ENCODE measurements at places on chromosomes 2 and 18.

DNA sequence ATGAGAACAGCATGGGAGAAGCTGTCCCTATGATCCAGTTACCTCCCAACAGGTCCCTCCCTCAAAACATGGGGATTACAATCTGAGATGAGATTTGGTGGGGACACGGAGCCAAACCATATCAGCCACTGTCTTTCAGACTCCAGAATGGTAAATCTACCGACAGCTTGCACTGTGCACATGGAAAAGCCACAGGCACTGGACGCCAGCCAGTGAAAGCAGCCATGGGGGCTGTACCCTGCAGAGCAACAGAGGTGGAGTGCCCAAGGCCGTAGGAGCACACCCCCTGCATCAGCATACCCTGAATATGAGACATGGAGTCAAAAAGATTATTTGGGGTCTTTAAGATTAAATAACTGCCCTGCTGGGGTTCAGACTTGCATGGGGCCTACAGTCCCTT is 218.4 kb downstream of the PDE1A start:
- no peak for DNase-seq

GRCh38 chr2:27501042-27501441 is 4.4 kb downstream of the GCKR start:
- DNase-seq: no peak

GRCh38 chr2:122062506-122062905 is 307.1 kb downstream of the TSN start:
- DNase-seq: no peak

DNA sequence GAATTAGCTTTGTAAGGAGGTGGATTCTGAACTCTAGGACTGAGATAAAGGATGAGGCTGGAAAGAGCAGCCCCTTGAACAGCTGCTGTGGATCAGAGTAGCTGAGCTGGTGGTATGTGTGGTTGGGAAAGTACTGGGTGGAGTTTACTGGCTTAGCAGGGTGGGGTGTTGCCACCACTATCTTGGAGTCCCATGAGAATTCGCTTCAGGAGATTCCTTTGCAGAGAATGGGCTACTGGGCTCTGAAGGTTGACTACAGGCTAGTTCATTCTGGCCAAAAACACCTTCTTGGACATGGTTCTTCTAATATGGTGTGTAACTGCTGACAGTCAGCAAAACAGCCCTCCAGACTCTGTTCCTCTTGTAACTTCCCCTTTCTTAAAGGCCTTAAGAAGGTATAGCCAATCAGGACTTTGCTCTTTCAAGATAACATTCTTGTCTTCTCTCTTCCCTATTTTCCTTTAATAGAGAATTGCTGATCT is 52.7 kb downstream of the TET3 start:
- DNase-seq: no peak

- DNase-seq: no peak
Measured at GRCh38 chr2:168895771-168896170, 5.3 kb upstream of the G6PC2 start.

GRCh38 chr2:1973636-1974035 is 229.3 kb upstream of the PXDN start:
- no peak for DNase-seq

DNA sequence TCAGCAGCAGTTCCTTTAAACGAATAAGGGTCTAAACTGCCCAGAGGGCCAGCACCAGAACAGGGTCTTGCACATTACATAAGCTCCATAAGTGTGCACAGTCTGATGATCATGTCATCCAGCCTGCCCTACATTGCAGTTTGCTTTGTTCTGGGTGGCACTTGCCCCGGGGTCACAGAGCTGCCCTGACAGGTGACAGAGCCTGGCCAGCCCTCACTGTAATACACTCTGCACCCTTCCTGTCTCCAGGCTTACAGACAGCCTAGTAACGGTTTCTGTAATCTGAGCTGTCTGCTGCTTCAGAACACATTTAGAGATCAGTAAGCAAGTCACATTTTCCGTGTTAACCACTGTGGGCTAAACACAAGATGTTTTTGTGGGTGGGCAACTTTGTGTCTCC is 213.3 kb downstream of the FAM210A start:
- DNase-seq: no peak

DNA sequence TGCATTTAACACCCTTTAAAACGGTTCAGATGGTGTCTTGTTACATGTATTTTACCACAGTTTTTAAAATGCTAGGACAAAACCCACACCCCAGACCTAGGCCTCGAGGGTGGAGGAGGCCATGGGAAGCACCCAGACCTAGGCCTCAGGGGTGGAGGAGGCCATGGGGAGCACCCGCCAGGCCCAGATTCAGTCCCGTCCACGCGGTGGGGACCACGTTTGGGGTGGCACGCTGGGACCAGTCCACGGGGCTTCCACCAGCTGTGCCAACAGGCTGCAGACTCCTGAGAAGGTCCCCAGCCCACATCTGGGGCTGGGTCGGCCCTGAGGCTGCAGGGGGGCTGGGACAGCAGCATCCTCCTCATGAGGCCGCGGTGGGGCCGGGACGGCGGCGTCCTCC is 63.4 kb downstream of the SLC66A2 start:
- DNase-seq: no peak

DNA sequence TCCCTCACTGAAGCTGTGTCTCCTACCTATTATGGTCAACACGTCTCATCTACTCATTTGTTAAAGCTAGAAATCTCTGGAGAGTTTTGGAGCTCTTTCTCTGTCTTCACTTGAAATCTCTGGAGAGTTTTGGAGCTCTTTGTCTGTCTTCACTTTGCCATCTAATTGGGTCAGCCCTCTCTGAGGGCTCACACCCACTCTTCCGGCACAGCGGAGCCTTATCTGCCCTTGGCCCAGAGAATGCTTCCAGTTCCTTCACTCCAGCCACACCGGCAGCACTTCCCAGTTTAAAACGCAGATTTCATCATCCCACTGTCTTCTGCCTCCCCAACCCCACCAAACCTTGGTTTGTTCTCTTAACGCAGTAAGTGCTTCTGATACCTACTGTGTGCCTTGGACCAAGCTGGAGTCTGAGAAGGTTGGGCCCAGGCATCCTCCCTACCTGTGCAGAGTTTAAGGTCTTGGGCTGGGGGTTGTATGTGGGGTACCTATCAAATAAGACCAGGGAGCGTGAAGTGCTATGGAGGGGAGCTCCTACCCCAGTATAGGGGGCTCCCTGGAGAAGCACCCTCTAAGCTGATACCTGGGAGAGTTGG is 5.0 kb downstream of the HPCAL1 start:
- DNase-seq: no peak

- DNase-seq: no peak
Measured at GRCh38 chr2:46846536-46846935, 69.1 kb downstream of the MCFD2 start.

DNA sequence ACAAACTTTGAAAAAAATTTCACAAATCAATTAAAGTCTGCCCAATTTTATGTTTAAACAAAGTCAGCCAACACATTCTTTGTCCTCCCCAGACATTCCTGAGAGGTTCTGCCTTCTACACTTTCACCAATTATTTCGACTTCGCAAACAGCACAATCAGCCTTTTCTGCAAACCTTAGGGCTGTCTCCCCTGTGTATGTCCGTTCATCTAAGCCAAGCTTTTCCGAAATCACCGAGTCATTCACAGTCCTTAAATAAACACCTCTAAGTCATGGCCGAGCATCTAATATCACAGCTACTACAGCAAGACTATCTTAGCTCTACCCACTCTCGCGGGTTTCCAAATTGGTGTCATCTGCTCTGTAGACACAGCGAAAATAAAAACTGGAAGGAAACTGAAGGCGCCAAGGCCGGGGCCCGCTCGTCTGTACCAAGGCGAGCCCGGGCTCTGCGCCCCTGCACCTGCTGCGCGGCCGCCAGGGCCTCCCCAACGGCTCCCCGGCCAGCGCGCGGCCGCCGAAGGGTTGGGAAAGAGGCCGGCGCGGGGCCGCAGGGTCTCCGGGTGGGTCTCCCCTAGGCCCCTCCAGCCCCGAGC is 730 bp downstream of the ODC1 start:
- DNase-seq: no peak

GRCh38 chr2:144354953-144355352 is 165.0 kb downstream of the ZEB2 start:
- no peak for DNase-seq
